ENCODE measurements at places on chromosomes 5 and 9. TPM values are rescaled to one million over a fixed set of nuclear protein-coding genes. Genes with fewer than 3 reads are reported as not detected.

- peak; percentile 6 for DNase-seq
These were observed 62.9 kb downstream of the HSD17B4 start for GRCh38 chr5:119515192-119515591.

Gene RASGEF1C
- not detected for total RNA-seq

Gene PKD2L2
- not detected for total RNA-seq

GRCh38 chr5:174608631-174609097 is 115.7 kb upstream of the MSX2 start:
- DNase-seq = peak; percentile 77

Gene TNFSF8
- not detected for total RNA-seq

DNA sequence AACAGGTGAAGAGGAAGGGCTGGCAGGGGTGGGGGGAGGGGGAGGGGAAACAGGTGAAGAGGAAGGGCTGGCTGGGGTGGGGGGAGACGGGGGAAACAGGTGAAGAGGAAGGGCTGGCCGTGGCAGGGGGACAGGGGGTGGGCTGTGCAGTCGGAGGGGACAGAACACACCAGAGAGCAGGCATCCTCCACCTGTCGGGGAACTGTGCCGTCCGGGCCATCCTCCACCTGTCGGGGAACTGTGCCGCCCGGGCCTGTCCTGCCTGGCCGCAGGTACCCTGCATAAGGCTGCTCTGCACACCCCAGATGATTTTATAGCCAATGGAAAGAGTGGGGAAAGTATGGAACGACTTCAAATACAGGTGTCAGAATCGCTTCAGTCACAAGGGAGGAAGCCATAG is 32.5 kb upstream of the PPP1R26 start:
- no peak for DNase-seq

GRCh38 chr5:141040771-141041426 is 10.3 kb upstream of the PCDHB1 start:
- peak; percentile 96 for DNase-seq

- DNase-seq = no peak
These were observed 897.8 kb upstream of the ACO1 start for GRCh38 chr9:31486630-31487029.

GRCh38 chr5:69006030-69006429 is 87.8 kb upstream of the SLC30A5 start:
- DNase-seq = no peak

Gene SLC36A2
- 0.14 TPM for total RNA-seq

DNA sequence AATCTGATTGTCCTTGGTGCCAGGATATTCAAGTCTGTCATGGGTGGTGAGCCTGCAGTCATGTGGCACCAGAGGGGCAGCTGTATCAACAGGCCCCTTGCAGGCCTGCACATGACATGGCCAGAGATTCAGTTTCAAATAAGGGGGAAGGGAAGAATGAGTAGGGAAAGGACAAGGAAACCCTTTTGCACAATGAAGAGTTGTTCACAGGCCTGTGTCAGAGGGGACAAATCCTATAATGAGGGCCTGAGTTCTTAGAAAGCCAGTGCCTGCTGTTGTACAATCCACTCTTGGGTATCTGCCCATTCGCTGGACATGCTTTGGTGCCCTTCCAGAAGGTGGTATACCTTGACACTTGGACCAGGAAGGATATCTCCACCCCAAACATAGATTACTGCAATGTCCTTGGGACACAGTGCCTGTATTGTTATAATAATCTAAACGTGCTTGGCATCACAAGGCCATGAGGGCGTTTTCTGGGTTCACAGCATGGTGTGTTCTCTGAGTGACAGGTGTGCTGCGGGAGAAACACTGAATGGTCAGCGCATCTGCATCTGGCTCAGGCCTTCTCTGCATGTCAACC is 1.9 kb upstream of the TMEM171 start:
- no peak for DNase-seq

GRCh38 chr9:100322954-100323536 is 29.7 kb downstream of the TEX10 start:
- DNase-seq = peak; percentile 12

DNA sequence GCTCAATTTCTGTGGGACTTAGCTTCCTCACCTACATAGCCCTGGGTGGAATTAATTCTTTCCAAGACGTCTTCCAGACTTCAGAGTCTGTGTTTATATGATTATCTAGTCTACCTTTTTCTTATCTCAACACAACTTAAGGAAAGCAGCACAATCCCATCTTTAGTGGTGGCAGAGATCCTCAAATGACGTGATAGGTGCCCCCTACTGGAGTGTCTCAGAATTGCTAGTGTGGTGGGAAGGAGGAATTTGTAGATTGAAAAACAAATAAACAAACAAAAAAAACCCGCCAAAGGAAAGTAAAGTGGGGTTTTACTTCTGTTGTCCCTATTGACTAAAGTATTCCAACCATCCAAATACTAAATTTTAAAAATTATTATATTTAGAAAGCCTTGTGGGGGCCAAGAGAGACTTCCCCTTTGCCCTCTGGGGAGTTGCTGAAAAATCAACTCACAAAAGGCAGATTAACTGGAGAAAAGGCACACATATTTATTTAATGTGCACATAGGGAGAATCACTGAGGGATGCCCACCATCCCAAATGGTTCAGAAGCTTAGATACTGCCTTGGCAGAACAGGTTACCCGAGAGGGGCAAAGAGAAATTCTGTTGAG is 283.3 kb downstream of the TMEM167A start:
- peak; percentile 21 for DNase-seq

- DNase-seq = no peak
These were observed 58.1 kb downstream of the HSPA4 start for GRCh38 chr5:133109655-133110483.

Gene PCDHGB2
- 1.9 TPM for total RNA-seq

DNA sequence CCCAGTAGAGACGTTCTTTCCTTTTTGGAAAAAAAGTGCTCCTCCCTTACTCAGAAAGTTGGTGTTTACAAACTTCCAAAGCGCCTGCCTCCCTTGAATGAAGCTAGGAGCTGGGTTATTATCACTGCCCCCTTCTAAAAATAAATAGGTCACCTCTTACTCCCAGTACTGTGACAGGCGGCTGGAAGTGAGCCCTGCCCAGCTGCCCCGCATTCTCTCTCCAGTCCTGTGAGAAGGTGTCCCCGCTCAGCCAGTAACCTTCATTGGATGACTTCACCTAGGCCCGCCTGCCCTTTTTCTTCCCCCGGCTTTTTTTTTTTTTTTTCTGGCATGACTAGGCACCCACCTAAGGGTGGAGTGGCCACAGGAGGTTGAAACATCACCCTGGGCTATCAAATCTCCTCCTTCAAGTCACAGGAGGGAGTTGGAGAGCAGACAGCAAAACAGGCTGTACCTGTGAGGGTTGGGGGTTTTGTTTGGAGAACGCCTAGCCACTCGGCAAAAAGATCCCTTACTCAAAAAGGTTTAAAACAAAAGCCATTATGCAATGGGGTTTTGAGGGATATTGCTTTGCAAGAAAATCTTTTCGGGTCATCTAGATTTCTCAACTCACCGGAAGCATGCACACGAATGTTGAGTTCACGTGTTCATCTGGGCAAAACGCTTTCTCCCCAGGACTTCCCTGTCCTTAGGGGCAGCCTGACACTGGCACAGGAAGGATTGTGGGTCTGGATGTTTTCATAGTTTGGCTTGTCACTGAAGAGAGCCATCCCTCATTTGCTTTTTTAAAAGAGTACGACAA is 43.3 kb upstream of the ZNF622 start:
- no peak for DNase-seq

Gene ANKRD34B
- not detected for total RNA-seq

Gene SLC1A1
- 2.5 TPM for total RNA-seq

DNA sequence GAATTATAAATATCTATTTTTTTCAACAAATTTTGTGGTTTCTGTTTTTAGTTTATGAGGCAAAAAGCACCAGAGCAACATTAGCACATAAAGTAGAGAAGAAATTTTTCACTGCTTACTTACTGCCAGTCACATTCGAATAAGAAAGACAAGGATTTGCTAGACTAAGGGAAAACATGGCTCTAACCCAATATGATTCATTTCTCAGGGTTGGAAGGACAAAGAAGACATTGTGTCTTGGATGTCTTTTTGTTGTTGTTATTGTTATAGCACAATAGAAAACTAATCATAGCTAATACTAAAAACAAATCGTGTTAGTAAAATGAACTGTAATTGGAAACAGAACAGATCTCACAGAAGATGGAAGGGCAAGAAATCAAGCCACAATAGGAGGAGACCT is 90.9 kb upstream of the SLCO6A1 start:
- no peak for DNase-seq

GRCh38 chr9:124479371-124479770 is 27.8 kb downstream of the NR5A1 start:
- DNase-seq = no peak

Gene FBXL7
- total RNA-seq = 5.0 TPM
